ENCODE measurements at places on chromosomes 13 and 19.

GRCh38 chr19:40686882-40687524, 3.4 kb downstream of the NUMBL start:
- no peak for DNase-seq

DNA sequence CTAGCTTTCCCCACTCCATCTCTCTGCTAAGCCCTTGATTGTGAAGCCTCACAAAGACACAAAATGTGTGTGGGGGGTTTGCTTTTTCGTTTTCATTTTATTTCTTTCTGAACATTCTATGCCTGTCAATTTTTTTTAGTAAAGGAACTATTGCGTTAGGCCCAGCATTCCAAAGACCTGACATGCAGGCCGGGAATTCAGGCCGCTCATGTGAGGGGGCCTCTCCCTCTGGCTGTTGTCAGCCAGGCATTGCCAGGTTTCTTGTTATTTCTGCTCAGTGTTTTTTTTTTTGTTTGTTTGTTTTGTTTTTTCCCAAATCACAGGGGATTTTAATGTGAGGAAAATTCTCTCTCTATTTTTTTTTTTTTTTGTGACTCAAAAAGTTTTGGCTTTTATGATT, 10.3 kb upstream of the MEDAG start:
- DNase-seq, result no peak

DNA sequence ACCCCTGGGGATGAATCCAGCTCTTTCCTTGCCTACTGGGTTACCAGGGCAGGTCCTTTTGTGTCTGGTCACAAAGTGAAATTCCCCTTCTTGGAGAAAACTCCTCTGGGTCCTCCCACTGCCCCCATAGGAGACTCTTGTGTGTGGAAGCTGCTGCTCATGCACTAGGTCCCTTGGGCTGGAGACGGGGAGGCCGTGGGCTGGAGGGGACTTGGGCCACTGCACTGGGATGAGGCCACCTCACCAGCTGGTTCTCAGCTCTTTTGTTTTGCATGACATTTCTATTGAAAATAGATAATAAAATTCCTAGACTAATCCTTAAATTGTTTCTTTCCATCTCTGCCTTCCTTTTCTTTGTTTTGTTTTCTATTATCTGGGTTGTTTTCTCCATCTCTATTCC, 62.4 kb downstream of the TEX29 start:
- DNase-seq, result no peak

DNA sequence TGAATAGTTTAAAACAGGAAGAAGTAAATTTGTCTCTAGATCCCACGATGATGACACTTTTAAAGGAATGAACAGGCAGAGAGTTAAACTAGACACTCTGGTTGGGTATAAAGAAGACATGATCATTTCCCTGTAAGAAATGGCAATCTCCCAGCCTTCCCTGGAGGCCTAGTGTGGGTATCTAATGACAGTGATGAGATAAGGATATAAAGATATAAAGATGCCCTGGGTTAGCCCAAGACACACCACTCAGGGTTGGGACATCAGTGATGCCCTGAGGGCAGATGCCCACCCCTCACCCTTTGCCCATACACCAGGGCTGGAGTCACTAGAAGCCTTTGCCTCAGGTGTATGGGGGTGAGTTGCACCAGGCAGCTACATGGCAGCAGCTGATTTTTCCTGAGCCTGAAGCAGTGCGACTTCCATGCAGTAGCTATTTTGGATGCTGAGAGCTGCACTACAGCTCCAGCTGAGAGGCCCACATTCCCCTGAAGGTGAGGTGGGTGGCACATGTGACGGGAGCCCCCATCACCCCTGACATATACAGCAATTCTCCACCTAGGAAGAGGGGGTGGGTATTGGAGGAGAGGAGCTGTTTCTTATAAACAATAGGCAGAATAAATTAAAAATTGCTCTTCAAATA, 177.5 kb downstream of the NDFIP2 start:
- no peak for DNase-seq

DNA sequence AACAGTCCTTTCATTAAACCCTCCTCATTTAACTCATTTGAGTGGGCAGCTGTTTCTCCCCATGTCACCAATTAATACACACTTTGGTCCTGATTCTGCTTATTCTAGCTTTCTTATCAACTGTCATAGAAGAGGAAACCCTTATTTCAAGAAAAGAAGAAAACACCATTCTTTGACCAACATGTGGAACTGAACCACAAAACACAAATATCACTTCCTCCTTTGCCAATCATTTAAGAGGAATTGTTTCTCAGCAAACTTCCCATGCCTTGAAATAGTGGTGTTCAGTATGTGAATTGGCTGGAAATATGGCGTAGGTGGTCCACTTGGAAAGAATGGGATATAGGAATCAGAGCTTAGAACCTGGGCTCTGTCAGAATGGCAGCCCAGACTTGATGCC, 20.4 kb downstream of the MBD3L2B start:
- no peak for DNase-seq

DNA sequence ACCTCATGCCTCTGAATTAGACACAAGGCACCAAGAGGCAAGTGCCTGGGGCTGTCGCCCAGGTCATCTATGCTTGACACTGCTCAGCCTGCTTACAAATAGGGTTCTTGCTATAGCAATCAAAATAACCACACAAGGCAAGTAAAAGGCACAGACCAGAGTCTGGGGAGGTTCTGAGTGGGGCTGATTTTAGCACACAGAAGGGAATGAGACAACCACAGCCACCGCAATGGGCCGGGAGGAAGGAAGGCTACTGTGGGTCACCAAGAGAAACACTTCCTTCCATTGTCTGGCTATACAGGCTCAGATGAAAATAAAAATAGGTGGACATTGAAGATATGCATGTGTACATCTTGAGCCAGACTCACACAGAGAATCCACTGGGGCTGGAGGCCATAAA, 159.1 kb downstream of the DLEU7 start:
- DNase-seq, result no peak

GRCh38 chr13:101465877-101466276, 13.4 kb downstream of the ITGBL1 start:
- no peak for DNase-seq

DNA sequence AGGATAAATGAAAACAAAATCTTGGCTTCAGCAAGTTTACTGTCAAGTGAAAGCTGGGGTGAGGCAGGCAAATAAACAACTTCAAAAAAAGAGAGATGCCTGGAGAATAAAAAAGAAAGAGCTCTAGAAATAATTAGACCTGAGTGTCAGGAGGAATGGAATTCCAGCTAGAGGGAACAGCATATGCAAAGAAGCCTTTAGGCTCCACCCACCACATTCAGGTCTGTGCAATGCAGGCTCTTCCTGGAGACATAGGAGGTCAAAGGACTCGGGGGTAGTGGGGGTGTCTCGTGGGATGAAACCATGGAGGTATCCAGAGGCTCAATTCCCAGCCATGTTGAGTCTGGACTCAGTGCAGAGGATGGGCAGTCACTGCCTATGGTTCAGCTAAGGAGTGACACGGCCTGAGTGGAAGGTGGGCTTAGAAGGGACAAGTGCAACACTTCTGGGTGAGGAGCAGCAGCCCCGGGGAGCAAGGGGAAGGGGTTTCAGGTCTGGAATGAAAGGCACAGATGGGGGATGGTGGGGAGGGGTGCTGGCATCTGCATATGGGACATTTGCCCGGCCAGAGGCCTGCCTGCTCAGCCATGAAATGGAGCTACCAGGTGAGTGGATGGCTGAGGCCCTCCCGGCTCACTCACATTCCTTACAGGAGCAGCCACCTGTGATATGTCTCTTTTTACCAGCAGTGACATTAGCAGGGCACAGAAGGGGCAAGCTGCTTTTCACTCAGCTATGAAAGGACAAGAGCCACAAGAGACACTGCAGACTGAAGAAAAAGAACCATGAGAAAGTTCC, 12.3 kb downstream of the LATS2 start:
- no peak for DNase-seq

DNA sequence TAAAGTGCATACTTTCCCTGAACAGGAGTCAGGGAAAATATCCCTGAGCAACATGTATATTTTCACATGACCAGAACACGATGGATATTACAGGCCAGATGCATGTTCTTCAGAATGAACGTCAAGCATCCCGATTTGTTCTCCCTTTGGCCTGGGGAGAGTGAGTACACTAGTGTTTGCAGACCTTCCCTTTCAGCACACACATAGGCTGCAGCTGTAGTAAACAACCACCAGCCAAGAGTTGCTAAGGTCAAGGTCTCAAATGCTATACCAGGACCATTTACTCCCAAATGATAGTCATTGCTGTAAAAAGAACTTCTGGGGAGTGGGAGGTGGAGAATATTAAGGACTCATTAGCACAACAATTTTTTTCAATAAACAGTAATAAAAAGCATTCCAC, 3.0 kb downstream of the KLF12 start:
- no peak for DNase-seq

- peak; percentile 9 for DNase-seq
These were observed 119.7 kb downstream of the PCCA start for GRCh38 chr13:100208626-100209025.

GRCh38 chr19:49415810-49416200, 7.4 kb downstream of the PTH2 start:
- DNase-seq, result no peak

DNA sequence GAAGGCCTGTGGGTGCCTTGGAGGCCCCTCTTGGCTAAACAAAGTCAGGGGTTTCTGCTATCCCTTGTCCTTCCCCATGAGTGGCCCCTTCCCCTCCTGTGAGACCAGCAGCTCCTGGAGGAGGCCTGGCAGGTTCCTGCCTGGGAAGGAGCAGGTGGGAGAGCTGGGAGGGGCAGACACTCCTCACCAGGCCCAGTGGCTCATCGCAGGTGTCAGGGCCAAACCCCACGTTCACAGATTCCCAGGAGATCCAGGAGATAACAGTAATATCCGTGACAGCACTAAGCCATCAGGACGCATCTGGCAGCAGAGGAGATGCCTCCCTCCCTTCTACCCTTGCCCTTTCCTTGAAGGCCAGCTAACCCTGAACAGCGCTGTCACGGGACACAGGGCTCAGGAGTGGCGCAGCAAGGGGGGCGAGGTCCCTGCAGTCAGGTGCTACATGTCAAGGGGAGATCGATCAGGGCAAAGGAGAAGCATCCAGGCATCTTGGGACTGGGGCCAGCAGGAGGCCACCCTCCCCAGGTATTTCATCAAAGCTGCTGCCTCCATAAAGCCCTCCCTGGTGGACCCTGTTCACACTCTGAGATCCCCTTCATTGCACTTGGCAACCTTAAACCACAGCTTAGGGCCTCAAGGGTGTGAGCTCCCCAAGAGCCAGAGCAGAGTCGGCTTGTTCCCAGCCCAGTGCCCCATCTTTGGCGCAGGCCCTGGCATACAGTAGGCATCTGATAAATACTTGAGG, 4.8 kb downstream of the CEBPA start:
- DNase-seq, result no peak

DNA sequence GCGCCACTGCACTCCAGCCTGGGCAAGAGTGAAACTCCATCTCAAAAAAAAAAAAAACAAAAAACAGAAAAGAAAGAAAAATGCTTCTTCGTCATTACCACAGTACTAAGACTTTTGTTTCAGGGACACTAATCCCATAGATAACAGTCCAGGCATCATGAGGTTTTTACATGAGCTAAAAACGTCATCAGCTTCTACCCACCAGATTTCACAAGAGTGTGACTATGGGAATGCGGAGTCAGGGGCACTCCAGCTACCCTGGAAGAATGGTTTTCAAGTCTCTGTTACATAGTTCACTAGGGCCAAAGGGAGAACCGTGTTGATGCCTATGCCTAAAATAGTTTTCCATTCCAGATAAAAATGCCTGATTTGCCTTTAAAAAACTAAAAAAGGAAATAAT, 33.2 kb downstream of the RAB20 start:
- DNase-seq, result no peak

GRCh38 chr19:6458695-6459261, 814 bp downstream of the SLC25A23 start:
- no peak for DNase-seq

DNA sequence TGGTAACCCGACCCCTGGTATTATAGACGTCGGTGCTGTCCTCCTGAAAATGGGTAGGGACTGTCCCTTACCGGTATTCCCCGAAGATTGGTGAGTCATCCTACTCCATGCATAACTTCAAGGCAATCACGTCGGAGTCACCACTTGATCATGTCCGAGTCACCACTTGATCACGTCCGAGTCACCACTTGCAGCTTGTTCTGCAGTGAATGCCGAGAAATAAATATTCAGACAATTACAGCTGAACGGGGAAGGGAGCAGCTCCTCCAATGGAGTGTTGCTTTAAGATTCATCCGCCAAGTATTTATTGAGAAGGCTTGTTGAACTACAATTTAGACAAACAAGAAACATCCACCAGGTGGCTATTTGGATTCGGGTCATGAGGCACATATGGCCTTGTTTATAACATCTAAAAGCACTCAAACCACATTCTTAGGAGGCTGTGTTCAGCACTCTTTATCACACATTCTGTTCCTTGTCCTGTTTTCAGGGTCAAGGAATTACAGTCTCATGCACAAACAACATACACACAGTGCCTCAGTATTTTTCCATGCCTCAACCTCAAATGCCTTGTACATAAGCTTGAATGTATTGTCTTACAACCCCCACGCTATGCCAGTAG, 43.1 kb downstream of the ZNF726 start:
- DNase-seq, result no peak

- DNase-seq, result peak; percentile 47
These were observed 2.2 kb downstream of the TNNT1 start for GRCh38 chr19:55146705-55147273.

DNA sequence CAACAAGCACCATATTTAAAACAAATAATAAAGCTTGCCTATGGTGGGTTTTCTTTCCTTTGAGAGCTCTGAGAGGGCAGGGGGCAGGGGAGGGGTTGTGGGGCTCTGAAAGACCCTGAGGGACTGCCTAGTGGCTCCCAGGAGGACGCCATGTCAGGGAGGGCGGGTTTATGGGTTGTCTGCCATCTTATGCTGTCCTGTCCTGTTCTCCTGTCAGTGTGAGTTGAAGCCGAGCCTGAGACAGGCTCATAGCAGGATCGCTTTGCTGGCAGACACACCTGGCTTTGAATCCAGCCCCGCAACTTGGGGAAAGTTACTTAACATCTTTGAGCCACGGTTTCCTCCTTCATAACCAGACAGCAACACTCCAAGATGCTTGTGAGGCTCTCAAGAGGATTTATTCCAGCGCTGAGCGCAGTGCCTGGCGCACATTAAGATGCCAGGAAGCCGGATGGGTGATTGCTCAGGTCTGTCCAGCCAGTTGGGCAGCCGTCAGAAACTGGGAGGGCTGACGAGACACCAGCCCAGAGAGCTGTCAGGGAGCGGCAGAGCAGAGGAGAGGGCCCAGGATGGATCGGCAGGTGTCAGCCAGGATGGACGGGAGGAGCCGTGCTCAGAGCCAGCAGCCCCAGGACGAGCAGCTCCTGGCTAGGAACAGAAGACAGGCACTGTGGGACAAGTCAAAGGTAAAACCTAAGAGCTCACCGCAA, 36.8 kb upstream of the C1QTNF9 start:
- no peak for DNase-seq

DNA sequence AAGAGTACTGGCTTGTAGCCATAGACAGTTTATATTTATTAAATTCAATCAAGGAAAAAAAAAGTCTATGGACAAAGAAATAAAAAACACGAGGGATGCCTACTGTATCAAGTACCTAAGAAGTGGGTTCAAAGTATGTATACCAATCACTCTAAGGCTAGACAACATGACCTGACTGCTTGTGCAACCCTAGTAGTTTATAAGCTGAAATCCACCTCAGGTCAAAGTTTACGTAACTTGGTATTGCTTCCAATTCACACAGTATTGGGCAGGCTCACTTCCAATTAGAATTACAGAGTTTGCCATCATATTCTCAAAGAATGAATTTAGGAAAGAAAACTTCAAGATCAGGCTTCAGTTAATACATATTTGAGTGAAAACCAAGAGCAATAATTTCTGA, 657.8 kb downstream of the DACH1 start:
- DNase-seq, result no peak

GRCh38 chr19:6213266-6213595, 66.5 kb downstream of the MLLT1 start:
- DNase-seq, result no peak

- DNase-seq, result no peak
These were observed 22.8 kb downstream of the VSTM2B start for GRCh38 chr19:29548483-29549085.

Measured in NCI-H2081 (cell line).